Stimulated activated effector memory CD8-positive, alpha-beta T cell treated with anti-CD3 and anti-CD28 coated beads, Interleukin-12 subunit alpha, Interleukin-12 subunit beta, amount 100 ng/mL, for 72 hours (primary cell): ENCODE measurements at places on chromosomes 1 and 21.

GRCh38 chr1:47443530-47444296 is 5.9 kb downstream of the FOXD2 start:
- DNase-seq: no peak

- no peak for DNase-seq
These were observed 49.3 kb downstream of the STUM start for GRCh38 chr1:226597616-226598454.

DNA sequence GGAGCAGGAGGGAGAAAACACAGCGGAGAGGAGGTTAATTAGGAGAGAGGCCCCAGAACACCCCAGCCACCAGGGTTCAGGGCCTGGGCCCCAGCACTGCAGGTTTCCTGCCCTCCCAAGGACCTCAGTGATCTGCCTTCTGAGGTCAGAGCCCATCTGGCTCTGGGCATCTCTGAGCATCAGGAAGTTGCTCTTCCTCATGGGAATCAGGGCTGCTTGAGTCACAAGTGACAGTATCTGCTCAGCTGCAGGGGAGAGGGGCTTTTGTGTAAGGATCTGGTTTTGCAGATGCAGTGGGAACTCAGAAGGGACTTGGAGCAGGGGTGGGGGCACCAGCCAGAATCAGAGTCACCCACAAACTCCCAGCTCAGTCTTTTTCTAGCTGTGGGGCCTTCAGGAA is 472.1 kb downstream of the PTPRU start:
- no peak for DNase-seq

GRCh38 chr1:58816072-58816746 is 32.4 kb upstream of the JUN start:
- peak; percentile 91 for DNase-seq

- DNase-seq: no peak
These were observed 3.0 kb downstream of the GNAT2 start for GRCh38 chr1:109616391-109616790.

GRCh38 chr1:153608089-153608682 is 4.8 kb downstream of the S100A16 start:
- no peak for DNase-seq

GRCh38 chr21:41393876-41394465 is 32.1 kb upstream of the MX1 start:
- no peak for DNase-seq

GRCh38 chr1:89483010-89483756 is 41.4 kb upstream of the LRRC8B start:
- peak; percentile 55 for DNase-seq

- no peak for DNase-seq
These were observed 15.9 kb upstream of the PLEKHM2 start for GRCh38 chr1:15668089-15668754.

- no peak for DNase-seq
These were observed 25.7 kb upstream of the BACE2 start for GRCh38 chr21:41142051-41142795.

GRCh38 chr1:97070376-97070775 is 348.8 kb downstream of the PTBP2 start:
- no peak for DNase-seq

DNA sequence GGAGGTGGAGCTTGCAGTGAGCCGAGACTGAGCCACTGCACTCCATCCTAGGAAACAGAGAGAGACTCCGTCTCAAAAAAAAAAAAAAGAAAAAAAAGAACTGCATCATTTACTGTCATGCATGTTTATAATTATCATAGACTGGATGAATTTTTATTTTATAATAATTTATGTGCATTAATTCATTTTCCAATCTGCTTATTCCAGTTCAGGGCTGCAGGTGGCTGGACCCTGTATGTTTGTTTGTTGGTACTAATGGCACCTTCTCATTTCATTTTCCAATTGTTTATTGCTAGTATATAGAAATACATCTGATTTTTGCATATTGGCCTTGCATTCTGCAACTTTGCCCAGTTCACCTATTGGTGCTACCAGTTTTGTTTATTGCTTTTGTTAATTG is 19.0 kb upstream of the SOX13 start:
- DNase-seq: no peak

GRCh38 chr21:31604591-31605190 is 54.8 kb upstream of the SOD1 start:
- peak; percentile 74 for DNase-seq

GRCh38 chr1:204077979-204078696 is 5.2 kb downstream of the SOX13 start:
- no peak for DNase-seq

DNA sequence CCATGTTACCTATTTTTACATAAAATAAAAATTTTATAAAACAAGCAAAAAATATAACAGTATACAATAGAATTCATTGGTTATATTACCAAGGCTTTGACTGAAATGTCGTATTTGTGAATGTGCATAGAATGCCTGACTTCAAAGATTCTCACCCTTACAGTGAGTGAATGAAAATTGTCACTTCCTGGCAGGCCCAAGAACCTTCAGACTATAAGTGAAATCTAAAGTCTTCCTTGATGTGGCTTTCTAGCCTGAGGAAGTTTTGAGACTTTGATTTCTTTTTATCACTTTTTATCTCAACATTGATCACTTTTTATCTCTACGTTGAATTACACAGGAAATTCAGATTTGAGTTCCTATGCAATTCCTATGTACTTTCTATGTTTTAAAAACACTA is 104.7 kb upstream of the KIAA0040 start:
- no peak for DNase-seq

GRCh38 chr1:202568410-202568809 is 141.8 kb downstream of the SYT2 start:
- no peak for DNase-seq

- DNase-seq: no peak
These were observed 38.7 kb downstream of the CFH start for GRCh38 chr1:196690582-196690981.

DNA sequence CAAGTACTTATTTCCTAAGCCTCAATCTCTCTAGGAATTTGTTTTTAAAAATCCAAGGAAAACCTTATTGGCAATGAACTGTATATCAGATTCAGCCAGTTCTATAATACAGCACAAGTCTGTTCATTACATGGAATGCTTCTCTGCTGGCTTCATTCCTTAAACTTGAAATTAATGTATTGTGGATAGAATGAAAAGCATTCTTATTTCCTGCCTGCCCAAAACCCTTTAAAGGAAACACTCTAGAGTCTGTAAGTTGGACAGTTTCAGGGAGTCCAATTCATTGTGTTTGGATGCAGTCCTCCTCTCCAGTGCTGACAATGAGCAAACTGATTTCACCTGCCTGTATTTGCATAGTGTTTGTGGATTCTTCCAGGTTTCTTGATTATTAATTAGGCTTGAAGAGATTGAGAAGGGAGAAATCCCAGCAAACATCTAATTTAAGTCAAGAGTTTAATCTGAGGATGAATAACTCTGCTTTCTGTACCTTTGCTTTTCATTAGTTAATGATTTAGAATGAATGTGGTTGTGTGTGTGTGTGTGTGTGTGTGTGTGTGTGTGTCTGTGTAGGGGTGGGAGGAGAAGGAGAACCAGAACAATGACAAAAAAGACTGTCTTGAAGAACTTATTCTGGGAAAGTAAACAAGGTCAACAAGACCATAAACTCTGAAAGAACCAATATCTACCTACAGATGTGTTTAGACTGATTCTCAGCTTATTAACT is 61.2 kb downstream of the CACHD1 start:
- no peak for DNase-seq

- DNase-seq: no peak
These were observed 11.4 kb downstream of the MROH7 start for GRCh38 chr1:54653036-54653435.
